NCI-H1436 (cell line): ENCODE measurements at places on chromosomes 12 and 14.
A peak's percentile ranks its signal among the peaks of the same experiment; 100 is the strongest.

GRCh38 chr12:39692258-39692853 is 72.8 kb upstream of the ABCD2 start:
- no peak for DNase-seq

GRCh38 chr14:72512281-72512680 is 381.6 kb downstream of the DPF3 start:
- no peak for DNase-seq

DNA sequence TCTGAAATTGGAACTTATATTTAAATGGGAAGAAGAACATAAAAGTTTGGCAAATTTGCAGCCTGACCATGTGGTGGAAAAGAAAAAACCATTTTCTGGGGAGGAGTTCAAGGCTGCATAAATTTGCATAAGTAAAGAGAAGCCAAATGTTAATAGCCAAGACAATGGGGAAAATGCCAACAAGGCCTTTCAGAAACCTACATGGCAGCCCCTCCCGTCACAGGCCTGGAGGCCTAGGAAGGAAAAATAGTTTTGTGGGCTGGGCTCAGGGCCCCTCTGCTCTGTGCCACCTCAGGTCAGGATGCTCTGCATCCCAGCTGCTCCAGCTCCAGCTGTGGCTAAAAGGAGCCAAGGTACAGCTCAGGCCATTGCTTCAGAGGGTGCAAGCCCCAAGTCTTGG is 67.6 kb upstream of the CCDC60 start:
- DNase-seq, result no peak

GRCh38 chr14:98614741-98615140 is 657.3 kb downstream of the BCL11B start:
- no peak for DNase-seq

DNA sequence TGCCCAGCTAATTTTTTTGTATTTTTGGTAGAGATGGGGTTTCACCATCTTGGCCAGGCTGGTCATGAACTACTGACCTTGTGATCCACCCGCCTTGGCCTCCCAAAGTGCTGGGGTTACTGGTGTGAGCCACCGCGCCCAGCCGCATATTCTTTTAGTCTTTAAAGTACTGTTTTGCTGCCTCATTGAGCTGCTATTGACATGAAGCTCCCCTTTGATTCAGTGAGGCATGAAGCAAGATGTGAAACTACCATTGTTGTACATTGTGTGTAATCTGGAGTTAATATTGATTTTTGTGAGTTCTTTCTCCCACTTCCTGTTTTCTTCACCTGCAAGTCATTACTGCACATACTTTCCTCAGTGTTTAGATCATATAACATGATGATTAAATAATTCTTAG is 80.8 kb downstream of the MNAT1 start:
- peak; percentile 4 for DNase-seq

- no peak for DNase-seq
Measured at GRCh38 chr14:95117937-95118721, 39.2 kb downstream of the DICER1 start.

DNA sequence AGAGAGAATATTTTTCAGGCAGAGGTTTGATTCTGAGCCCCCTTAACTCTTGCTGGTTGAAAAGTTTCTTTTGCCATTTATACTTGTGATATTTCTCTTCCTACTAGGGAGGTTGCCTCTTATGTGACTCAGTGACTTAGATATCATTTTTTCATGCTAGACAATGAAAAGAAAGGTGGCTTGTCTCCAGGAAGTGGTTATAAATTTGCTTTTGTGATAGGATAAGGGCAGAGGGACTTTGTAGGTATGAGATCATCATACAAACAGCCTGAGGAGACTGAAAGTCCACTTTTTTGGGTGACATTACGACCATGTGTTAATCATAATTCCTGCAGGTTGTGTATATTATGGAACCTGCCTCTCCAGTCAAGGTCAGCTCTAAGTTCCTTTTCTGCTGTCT is 35.8 kb downstream of the ACSM4 start:
- no peak for DNase-seq

DNA sequence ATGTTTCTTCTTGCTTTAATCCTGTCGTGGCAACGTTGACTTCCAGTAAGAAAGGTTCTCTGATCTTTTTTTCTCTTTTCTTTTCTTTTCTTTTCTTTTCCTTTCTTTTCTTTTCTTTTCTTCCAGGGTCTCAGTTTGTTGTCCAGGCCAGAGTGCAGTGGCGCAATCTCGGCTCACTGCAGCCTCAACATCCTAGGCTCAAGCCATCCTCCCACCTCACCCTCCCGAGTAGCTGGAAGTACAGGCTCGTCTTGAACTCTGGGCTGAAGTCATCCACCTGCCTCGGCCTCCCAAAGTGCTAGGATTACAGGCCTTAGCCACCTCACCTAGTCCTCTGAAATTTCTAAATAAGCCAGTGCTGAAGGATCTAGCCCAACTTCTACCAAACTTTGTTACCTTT is 1.3 kb upstream of the MAP3K9 start:
- DNase-seq, result no peak

- no peak for DNase-seq
Measured at GRCh38 chr12:15700595-15700994, 88.6 kb downstream of the EPS8 start.

GRCh38 chr14:55665067-55665675 is 85.2 kb downstream of the KTN1 start:
- DNase-seq, result no peak

DNA sequence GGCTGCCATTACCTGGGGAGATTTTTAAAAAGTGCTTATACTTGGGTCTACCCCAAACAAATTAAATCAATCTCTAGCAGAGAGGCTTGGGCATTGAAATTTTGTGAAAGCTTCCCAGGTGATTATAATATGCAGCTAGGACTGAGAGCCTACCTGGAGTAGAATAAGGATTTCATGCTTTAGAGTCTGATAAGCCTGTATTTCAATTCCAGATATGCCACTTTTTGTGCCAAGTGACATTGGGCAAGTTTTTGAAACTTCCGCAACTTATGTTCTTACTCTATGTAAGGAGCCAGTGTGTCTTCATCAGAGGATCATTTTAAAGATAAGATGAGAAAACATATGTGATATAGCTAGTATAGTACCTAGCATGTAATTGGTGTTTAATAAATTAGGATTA is 159.8 kb upstream of the LRIG3 start:
- DNase-seq, result no peak

- DNase-seq, result no peak
Measured at GRCh38 chr12:112798048-112798760, 6.7 kb downstream of the RPH3A start.

DNA sequence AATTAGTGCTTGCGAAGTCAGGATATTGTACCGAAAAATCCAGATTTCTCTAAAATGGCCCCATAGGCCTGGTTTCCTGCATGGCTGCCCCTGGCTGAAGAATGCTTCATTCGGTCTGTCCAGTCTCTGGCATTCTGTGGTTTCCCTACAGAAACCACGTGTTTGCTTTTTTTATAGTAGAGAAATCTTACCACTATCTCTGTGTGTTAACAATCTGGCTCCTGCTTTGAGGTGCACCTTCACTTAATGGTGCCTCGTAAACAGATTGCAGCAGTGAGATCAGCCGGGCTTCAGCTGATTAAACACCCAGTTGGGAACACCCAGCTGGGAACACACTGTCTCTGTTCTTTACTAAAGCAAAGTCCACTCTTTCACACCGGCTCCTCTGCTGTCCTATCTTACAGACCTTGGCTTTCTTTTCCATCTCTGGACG is 6.7 kb upstream of the DNAAF2 start:
- DNase-seq, result no peak

GRCh38 chr12:8947737-8948136 is 1.7 kb downstream of the M6PR start:
- no peak for DNase-seq

- DNase-seq, result no peak
Measured at GRCh38 chr12:123816896-123817537, 54.9 kb downstream of the DNAH10 start.

- no peak for DNase-seq
Measured at GRCh38 chr14:63633801-63634200, 7.9 kb downstream of the WDR89 start.

DNA sequence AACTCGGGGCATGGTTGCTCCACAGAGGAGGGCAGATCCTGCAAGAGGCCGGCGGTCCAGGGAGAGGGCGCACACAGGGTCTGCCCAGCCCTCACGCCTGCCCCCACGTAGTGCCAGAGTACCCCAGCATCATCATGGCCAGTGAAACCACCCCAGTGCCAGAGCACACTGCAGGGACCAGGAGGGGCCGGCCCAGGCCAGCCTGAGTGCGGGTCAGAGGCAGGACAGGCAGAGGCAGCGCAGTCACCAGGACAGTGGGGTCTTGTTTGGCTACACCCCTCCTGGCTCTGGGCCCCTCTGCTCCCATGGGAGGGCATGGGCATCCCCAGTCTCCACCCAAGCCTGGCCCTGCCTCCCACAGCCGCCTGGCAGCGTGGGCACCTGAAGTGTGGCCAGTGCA is 34.7 kb downstream of the LRCOL1 start:
- no peak for DNase-seq

DNA sequence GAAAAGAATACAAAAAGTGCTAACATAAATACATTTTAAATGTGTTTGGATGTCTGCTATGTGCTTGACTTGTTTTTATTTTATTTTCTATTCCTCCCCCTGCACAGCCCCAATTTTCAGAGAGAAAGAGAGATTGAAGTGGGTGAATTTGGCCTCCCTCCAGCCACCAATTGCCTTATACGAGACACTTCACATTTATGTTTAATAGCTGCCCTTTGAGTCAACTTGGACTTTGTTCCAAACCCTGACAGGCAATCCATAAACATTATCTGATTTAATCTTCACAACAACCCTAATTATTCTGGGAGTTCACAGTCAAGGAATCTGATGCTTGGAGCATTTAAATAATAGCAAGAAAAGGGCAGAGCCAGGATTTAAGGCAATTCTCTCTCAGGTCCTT is 161.7 kb downstream of the SLC15A4 start:
- DNase-seq, result peak; percentile 52

GRCh38 chr14:62117010-62117750 is 355.0 kb downstream of the SNAPC1 start:
- peak; percentile 86 for DNase-seq

DNA sequence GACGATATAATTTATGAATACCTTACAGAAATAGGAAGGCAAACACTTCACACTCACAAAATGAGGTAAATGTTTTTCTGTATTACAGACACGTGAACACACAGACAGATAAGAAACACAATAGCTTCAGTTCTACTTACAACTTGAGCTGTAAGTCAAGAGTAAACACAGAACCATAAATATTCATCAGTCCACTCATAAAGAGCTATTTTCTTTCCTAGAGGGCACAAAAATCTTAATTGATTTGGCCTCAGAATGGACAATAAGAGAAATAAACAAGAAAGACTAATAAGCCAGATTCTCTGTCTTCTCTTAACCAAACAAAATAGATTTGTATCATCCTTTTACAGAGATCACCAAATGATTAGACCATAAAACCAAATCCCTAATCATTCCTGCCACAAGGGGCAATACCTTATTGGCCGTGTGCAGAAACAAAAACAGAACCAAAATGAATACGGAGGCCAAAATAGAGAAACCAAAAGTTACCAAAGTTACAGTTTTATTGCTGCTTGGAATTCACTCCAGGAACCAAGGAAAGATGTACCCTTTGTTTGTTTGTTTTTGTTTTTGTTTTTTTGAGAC is 38.1 kb upstream of the GARIN2 start:
- no peak for DNase-seq

DNA sequence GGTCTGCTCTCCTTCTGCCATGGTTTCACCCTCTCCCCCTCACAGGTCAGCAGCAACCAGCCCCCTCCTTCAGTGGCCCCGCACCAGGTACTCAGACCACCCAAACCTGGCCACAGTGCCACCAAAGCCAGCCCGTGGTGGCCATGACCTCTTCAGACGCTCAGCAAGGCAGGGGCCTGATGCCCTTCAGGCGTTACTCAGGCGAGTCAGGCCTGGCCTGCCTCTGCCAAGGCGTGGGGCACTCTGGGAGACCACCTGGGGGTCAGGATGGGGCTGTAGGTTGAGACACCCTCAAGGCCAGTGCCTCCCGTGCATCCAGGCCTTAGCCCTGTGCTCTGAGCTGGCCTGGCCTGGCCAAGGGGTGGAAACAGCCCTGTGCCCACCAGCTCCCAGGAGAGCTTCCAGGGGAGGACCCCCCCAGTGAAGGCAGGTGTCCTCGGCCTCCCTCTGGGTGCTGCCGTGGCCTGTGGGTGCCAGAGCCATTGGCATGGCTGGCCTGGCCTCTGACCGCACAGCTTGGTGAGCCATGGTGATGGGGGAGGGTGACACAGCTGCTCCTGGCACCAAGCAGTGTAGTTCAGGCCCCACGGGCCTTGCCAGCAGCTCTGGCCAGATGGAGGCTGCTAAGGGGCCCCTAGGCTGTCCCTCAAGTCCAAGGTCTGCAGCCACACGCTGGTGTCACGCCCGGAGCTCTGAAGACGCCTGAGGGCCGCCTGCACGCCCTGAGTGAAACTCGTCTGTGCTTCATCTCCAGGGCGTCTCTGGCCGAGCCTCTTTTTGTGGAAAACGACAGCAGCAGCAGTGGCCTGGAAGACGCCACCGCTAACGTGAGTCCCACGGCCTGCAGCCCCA is 15.1 kb downstream of the XRCC3 start:
- no peak for DNase-seq

- no peak for DNase-seq
Measured at GRCh38 chr12:40158592-40159111, 52.8 kb upstream of the SLC2A13 start.

DNA sequence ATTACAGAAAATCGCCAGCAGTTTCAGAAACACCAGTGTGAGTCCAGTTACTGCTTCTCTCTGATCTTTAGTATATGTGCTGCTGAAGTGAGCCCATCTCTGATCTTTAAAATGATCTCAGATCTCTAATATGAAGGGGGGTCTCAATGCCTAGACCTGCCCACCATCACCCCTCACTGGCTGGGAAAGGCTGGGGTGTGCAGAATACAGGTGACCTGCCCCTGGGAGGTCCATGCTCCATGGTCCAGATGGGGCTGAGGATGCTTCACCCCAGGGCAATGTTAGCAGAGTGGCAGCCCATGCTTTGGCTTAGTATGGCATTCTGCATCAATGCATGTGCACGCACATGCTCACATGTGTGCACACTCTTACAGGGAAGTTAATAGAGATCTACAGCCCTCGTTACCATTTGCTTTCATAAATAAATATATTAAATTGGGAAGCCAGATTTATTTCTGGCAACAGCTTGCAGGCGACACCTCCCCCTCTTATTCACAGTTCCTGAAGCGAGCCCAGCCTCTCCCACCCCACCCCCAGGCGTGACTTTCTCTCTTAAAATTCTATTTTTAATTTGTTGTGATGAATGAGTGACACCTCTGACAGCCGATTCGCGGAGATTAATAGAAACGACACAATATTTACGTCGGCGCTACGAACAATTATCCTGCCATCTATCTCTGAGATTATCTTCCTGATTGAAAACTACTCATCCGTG is 104.7 kb upstream of the ESRRB start:
- no peak for DNase-seq

DNA sequence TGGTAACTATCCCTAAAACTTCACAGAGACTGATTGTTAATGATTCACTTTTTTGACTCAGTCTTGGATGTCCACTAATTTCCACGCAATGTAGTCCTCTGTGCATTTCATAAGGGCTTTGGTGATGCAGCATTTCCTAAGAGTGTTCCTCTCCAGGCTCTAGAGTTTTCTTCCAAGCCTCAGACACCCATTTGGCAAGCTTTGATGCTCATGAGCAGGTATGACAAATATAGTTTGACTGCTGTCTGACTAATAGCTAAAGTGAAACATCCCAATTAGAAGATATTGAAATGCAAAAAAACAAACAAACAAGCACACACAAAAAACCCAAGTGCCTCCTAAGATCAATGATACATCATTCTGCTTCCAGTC is 1.5 kb upstream of the VAMP1 start:
- DNase-seq, result no peak

- DNase-seq, result no peak
Measured at GRCh38 chr12:54593135-54593534, 4.7 kb upstream of the PPP1R1A start.
